ENCODE measurements at places on chromosomes 2 and 18. TPM values are rescaled to one million over a fixed set of nuclear protein-coding genes. Genes with fewer than 3 reads are reported as not detected.

LYPD6 gene
- total RNA-seq = not detected

AQP12A gene
- not detected for total RNA-seq

DSG1 gene
- total RNA-seq = not detected

PRSS56 gene
- total RNA-seq = not detected

ABHD1 gene
- total RNA-seq = 0.51 TPM

TXNDC2 gene
- total RNA-seq = not detected

CRYGD gene
- total RNA-seq = not detected

TLX2 gene
- 0.63 TPM for total RNA-seq

PID1 gene
- not detected for total RNA-seq

CHRND gene
- not detected for total RNA-seq

ESPNL gene
- total RNA-seq = 0.10 TPM

COL6A3 gene
- 0.43 TPM for total RNA-seq

CTAGE1 gene
- total RNA-seq = not detected

CRYGC gene
- not detected for total RNA-seq

CD28 gene
- total RNA-seq = 132 TPM

LHCGR gene
- total RNA-seq = not detected

GKN1 gene
- not detected for total RNA-seq

DOCK10 gene
- total RNA-seq = 240 TPM

GPR55 gene
- total RNA-seq = 2.9 TPM

TMEM169 gene
- 3.0 TPM for total RNA-seq

FEV gene
- not detected for total RNA-seq

SANBR gene
- 8.2 TPM for total RNA-seq

C2orf92 gene
- 8.3 TPM for total RNA-seq

FLACC1 gene
- total RNA-seq = 5.5 TPM

PRKAG3 gene
- total RNA-seq = not detected

LYPD1 gene
- total RNA-seq = not detected

FAM237A gene
- total RNA-seq = not detected

ATP8B1 gene
- not detected for total RNA-seq

RNF152 gene
- total RNA-seq = not detected

TNS1 gene
- total RNA-seq = 10.3 TPM

ACVR1 gene
- 42.0 TPM for total RNA-seq

ATP6V1B1 gene
- not detected for total RNA-seq

GALR1 gene
- total RNA-seq = not detected

TAF4B gene
- 10.4 TPM for total RNA-seq

UGT1A3 gene
- not detected for total RNA-seq

SERPINB13 gene
- not detected for total RNA-seq

LOXL3 gene
- 0.07 TPM for total RNA-seq

ABCG5 gene
- total RNA-seq = not detected

RAPGEF4 gene
- total RNA-seq = 0.43 TPM

MATN3 gene
- not detected for total RNA-seq

ANKRD23 gene
- total RNA-seq = 16.5 TPM

PIK3C3 gene
- total RNA-seq = 60.8 TPM

WBP1 gene
- total RNA-seq = 57.3 TPM

DYNAP gene
- total RNA-seq = not detected

NPPC gene
- not detected for total RNA-seq

FOXD4L1 gene
- 0.40 TPM for total RNA-seq

NCKAP5 gene
- total RNA-seq = not detected

IL36RN gene
- total RNA-seq = not detected

SERPINB3 gene
- total RNA-seq = not detected

TCF23 gene
- total RNA-seq = not detected

HOXD10 gene
- total RNA-seq = not detected

BMP10 gene
- total RNA-seq = not detected

ACVR1C gene
- 2.1 TPM for total RNA-seq

IL36A gene
- total RNA-seq = not detected

DSG4 gene
- total RNA-seq = not detected

TUBA4B gene
- not detected for total RNA-seq

HES6 gene
- 5.7 TPM for total RNA-seq

Measured in activated naive CD4-positive, alpha-beta T cell treated with anti-CD3 and anti-CD28 coated beads, Interleukin-2, amount 10 ng/mL, durations not matched to agents 5 hours and 36 hours (primary cell).